GM04503 (cell line): ENCODE measurements at places on chromosomes 11 and 22.

GRCh38 chr11:71251761-71252268 lies 562 bp downstream of the SHANK2 start:
- DNase-seq, result no peak

GRCh38 chr11:30333405-30333804 lies 10.5 kb downstream of the ARL14EP start:
- no peak for DNase-seq

GRCh38 chr11:17927041-17927440 lies 85.8 kb downstream of the SERGEF start:
- no peak for DNase-seq

DNA sequence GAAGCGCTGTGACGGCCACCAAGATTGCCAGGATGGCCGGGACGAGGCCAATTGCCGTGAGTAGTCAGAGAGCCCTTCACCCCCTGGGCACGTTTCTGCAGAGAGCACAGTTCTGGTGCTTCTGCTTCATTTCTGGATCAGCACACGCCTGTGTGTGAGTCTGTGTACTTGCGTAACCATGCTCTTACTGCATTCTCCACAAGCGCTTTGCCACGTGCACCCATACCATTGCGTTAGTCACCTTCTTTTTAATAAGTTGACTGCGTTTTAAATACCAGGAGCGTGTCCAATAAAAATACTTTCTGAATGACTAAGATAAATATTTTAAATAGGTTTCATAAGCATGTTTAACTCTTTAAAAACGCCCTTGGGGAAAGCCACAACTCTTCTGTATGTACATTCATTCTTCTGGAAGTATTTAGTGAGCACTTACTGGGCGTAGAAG lies 143.0 kb upstream of the SORL1-AS1 start:
- DNase-seq, result peak; percentile 97
